CD4-positive, CD25-positive, alpha-beta regulatory T cell (primary cell): ENCODE measurements at places on chromosomes 11 and 22.

- no peak for DNase-seq
These were observed 196.1 kb downstream of the MIAT start for GRCh38 chr22:26853495-26853894.

DNA sequence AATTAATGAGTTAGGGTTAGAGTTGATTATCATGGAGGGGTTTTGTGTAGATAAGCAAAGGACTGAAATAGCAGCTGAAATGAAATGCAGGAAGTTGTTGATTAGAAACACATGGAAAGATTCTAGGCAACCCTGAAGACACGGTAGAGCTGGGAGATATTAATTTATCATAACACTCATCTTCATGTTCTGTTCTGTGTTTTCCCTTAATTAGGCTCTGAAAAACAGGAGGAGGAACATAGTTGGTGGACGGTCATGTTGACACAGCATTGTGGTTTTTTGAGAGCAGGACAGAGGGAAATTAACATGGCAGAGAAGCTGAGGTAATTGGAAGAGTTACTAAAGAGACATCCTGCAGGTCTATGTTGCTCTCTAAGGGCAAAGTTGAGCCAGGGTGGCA lies 138.8 kb upstream of the UBASH3B start:
- DNase-seq: no peak

DNA sequence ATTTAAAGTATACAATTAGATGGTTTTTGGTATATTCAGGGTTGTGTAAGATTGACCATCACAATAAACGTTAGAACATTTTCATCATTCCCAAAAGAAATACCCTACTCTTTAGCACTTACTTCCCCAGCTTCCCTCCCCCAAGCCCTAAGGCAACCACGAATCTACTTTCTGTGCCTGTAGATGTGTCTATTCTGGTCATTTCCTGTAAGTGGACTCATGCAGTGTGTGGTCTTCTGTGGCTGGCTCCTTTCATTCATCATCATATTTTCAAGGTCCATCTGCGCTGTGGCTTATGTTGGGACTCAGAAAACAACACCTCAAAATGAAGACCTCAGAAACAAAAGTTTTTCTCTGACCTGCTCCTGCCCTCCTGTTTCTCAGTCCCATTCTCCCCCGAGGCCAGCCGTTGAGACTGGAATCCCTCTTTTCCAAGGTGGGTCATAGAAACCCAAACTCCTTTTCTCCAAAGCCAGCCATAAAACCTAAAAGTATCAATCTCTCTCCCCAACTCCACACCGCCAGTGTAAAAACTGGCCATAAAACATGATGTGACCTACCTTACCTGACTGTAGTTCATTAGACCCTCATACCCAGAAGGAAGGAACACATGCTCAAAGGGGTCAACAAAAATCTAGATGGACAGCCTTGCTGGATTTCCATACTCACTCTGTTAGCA lies 12.9 kb upstream of the TMPRSS13 start:
- no peak for DNase-seq

- no peak for DNase-seq
These were observed 286.8 kb downstream of the BLID start for GRCh38 chr11:121829159-121829643.

DNA sequence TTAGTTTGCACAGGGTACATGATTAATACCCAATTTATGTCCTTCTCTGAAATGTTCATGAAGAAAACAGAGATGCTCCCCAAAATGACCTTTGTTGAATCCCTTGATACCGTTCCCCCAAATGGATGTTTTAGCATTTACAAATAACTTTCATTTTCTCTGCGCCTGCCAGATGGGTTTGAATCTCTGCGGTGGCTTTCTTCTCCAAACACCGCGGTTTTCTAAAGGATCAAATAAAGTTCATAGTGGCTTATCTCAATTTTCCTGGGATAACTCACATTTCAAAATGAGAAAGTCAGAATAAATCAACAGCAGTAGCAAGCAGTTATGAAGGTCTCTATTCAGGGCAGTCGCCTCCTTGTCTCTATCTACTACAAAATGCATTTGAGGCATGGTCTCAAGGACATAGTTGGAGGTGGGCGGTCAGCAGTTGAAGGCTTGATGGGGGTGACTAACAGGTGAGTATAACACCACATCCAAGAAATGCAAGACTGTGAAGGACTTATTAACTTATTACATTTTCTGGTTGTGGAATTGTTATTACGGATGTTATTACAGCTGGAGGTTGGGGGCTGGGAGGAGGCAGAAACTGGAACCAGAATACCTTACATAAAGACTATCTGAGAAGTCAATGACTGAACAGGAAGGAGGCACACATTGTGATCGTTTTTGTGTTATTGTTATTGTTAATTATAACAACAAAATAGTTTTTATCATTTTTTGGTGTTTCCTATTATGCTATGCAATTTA lies 1513.3 kb downstream of the FAM181B start:
- no peak for DNase-seq

- no peak for DNase-seq
These were observed 158.6 kb downstream of the KIRREL3 start for GRCh38 chr11:126841999-126842398.
